ENCODE measurements at places on chromosomes 3 and 15. TPM values are rescaled to one million over a fixed set of nuclear protein-coding genes. Genes with fewer than 3 reads are reported as not detected.

ZNF148 gene
- 16.5 TPM for total RNA-seq

CLASP2 gene
- 66.2 TPM for total RNA-seq

TRH gene
- total RNA-seq, result not detected

POLR2M gene
- total RNA-seq, result 71.6 TPM

CDHR4 gene
- 0.89 TPM for total RNA-seq

GRCh38 chr15:66661432-66662096 is 40.5 kb upstream of the SMAD6 start:
- no peak for DNase-seq

GRCh38 chr3:78048698-78049097 is 1008.8 kb downstream of the ROBO2 start:
- DNase-seq, result no peak

GRCh38 chr3:52121813-52122212 is 32.4 kb downstream of the POC1A start:
- no peak for DNase-seq

DNA sequence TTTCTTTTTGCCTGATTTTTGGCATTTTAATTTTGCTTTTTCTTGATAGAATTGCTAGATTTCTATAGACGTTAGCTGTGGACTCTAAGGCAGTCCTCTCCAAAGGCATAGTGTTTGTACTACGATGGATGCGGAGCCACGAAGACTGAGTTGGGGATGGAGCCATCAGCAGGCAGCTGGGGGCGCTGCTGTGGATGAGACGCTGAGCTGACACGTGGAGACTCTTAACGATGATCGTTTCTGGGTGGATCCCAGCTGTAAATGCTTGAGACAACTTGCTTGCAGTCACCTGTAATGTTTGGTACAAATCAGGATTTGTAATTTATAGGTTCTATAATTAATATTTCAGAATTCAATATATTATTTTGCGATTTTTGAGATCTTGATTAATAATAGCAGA is 13.3 kb upstream of the PPP1R2 start:
- no peak for DNase-seq

DNA sequence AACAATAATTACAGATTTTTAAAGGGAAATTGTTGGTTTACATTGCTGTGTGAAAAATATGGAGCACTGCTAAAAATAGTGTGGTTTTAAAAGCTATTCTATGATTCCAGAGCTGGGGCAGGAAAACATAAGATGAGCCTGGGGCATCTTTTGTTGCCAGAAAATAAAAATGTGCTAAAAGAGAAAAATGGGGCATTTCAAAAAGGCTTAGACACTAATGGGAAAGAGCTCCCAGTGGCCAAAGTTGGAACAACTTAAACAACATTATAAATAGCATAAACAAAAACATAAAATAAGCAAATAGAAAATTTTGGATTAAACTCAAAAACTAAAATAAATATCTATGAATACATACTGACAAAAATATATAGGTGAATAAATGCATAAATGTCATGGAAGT is 478.9 kb downstream of the NLGN1 start:
- DNase-seq, result no peak

- DNase-seq, result peak; percentile 61
Observed at GRCh38 chr3:52402706-52403270, 42.1 kb downstream of the SEMA3G start.

DNA sequence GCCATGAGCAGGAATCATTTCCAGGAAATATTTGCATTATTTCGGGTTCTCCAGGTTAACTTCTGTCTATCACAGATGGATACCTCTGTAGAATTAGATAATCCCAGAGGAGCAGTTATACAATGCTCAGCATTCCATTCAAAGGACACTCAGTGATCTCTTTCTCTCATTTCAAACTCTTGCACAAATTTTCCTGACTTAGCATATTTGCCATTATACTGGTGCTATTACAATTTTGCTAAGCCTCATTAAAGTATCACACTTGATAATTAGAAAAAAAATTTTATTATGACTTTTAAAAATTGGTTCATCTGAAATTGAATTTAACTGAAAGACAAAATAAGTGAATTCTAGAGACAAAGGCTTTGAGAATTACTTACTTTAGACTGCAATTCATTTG is 469.0 kb downstream of the EPHA3 start:
- DNase-seq, result no peak

DNA sequence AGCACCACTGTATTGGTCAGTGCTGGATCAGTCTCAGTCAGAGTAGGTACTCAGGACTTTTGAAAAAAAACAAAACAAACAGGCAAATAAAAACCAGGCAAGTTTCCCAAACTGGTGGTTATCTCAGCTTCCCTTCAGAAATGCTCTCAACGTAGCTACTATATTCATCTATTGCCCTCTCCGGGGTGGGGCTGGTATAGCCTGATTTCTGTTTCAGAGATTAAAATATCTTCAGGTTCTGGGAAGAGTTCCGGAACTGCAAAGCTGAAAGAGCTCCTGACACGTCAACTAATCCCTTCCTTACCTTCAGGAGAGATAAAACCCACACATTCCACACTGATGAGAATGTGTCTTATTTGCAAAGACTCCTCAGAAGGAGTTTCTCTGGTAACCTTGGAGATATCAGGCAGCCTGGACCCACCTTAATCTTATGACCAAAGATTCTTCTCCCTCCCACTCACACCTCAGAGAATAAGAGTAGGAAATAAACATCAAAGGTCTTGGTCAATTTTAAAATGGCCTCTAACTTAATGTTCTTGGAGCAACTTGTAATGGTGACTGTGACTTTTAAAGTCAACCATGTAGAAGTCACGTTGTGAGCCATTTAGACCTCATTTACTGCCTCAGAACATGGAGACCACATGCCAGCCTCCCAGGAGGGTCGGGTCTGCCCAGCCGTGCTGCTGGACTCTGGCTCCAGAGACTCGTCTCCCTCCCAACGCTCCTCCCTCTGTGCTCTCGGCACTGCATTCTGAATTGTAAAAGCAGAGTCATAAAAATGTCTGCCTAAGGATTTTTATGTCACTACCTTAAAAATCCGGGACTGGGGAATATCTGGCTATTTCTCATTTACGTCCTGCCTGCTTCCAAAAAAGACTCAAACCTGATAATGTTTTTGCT is 53.8 kb downstream of the CDCP1 start:
- DNase-seq, result no peak

DNA sequence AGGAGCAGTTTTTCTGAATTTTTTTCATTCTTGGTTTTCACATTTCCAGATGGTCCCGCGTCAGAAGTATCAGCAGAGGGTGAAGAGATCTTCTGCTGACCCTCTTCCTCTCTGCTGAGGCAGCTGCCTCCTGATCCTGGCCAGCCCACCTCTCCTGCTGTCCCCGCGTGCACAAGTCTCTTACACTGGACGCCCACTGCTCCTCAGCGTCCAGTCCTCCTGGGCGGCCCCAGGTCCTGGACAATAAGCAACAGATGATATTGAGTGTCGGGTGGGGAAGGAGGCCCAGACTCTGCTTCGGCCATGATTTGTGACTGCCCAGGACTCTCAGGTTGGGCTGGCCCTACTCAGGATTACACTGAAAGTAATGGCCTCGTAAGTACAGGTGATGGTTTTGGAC is 50.1 kb downstream of the KLHL25 start:
- peak; percentile 48 for DNase-seq

DNA sequence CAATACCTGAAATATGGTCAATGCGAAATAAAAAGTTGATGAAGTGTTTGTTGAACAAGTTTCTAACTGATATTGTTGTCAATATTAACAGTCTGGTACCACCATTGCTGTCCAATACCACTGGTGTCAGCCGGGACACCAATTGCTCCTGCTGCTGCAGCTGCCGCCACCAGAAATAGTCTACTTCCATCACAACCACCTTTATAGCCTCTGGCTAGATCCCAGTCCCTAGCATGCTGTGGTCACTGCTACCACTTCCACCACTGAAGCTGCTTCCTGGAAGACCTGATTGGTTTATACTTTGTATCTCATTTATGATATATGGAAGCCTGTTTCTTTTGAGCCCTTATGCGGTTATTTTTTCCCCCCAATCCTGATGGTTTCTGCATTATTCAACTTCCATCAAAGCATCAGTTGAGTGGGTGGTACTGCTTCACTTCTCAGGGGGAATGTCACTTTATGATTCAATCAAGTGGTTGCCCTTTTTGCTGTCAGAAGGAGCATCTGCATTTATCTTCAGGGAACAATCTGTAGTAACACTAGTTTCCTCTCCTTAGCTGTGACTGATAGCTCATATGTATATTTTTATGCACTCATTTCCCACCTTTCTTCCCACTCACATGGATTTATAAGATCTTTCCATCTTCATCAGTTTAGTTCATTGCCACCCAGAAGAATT is 11.7 kb downstream of the LNP1 start:
- DNase-seq, result no peak

DNA sequence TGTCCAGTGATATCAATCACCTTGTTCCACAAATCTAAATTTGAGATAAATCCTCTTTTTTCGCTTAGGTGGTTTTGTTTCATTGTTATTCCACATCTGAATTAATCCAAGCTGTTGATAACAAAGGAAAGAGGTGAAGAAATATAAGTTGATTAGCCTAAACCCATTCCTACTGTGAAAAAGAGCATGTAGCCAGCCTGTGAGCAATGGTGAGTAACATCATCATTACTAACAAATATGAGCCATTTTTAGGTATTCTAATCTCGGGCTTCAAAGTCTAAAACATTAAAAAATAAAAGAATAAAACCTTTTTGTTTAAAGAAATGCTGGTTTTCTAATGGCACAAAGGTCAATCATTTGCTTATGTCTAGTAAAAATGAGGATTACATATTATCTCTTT is 52.1 kb upstream of the P3H2 start:
- DNase-seq, result no peak

DNA sequence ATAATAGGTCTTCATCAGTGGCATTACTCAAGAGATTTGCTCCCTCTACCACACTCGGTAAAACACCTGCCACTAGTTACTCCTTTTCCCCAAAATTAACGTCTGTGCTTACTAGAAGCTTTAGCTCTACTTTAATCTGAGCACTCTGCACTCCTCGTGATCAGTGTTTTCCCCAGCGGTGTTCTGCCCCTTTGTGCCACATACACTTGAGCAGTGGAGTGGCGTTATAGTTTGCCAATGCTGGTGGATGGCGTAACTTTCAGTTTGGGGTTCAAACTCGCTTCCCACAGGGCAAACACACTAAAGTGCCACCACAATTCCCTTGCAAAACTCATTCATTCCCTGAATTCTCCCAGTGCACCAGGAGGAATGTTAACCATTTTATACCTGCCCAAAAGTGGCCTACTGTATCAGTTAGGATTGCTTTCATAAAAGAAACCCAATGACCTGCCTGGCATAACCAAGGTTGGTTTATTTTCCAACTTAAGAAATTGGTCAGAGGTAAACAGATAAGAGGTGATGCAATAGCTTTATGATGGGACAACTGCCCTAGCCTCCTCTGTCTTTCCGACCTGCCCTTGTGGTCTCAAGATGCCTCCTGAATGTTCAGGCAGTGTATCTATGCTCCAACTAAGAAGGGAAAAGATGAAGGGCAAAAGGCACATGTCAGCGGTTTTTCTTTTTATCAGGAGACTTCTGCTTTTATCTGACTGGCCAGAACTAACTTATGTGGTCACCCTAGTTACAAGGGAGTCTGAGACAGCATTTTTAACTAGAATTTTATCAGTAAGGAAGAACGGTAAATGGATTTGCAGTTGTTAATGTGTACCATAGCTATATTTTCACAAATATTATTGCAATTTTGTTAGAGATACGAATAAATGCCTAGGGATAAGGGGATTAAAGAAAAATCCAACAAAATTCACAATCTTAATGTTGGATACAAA is 83.9 kb downstream of the FSIP1 start:
- no peak for DNase-seq
